ENCODE measurements at places on chromosomes 1 and 21. TPM values are rescaled to one million over a fixed set of nuclear protein-coding genes. Genes with fewer than 3 reads are reported as not detected.
A peak's percentile ranks its signal among the peaks of the same experiment; 100 is the strongest.

The KCNK1 gene
- total RNA-seq, result 0.20 TPM

GRCh38 chr1:107897438-107898345 lies 67.3 kb downstream of the VAV3 start:
- H3K27ac ChIP-seq, result no peak overlapping the region
- no peak overlapping the region for H3K4me3 ChIP-seq
- H3K27me3 ChIP-seq, result no peaks in the 10 kb centered on the region
- no peak for DNase-seq
- no peaks in the 10 kb centered on the region for H3K36me3 ChIP-seq

- peak overlapping the region; percentile 79 for H3K27ac ChIP-seq
- H3K4me3 ChIP-seq, result peak overlapping the region; percentile 67
- peaks cover 23% of the 10 kb centered on the region for H3K27me3 ChIP-seq
- H3K4me1 ChIP-seq, result no peaks in the 10 kb centered on the region
- no peaks in the 10 kb centered on the region for H3K36me3 ChIP-seq
- peak; percentile 72 for DNase-seq
Measured at GRCh38 chr1:1157426-1157913, 16.2 kb upstream of the TTLL10 start.

DNA sequence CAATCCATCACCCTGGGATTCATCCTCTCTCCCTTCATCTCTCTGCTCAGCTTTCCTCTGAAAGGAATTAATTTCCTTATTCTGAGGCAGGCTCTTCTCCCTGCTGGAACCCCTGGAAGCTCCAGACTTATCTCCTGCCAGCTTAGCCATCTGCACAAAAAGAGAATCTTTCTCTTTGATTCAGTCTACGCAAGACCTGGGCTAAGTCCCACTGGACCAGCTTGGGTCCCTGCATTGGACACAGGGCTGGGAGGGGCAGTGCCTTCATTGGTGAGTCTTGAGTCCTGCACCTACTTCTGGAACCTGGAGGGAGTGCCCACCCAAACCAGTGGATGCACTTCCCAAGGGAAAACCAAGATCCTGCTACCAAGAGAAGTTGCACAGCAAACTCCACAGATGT lies 271.7 kb upstream of the CSF3R start:
- DNase-seq, result no peak
- H3K36me3 ChIP-seq, result no peaks in the 10 kb centered on the region
- no peaks in the 10 kb centered on the region for H3K4me1 ChIP-seq
- H3K27ac ChIP-seq, result no peak overlapping the region
- no peak overlapping the region for H3K4me3 ChIP-seq

The THEM4 gene
- total RNA-seq, result 7.7 TPM

DNA sequence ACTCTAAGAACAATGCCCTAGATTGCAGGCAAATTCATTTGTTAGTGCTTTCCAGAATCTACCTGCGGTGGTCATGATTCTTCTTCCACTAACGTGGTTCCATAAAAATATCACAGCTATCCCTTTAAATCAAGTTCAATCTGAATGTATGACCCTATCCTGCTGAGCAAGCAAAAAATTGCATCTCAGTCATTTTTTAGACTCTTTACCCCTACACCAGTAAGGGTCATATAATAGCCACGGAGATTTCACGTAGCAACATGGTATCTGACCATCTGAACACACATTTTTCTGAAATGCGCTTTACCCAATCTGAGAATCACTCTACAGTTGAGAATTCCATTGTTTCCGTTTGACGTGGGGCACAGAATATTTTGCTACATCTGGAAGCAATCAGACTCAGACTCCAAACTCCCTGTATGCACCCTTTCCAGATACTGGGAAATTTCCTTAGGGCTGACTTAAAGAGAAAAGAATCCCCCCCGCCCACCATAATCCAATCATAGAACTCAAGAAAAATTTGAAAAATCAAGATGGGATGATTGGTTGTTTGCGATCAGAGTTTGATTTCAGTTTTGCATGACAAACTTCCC lies 699.2 kb upstream of the ZP4 start:
- no peaks in the 10 kb centered on the region for H3K36me3 ChIP-seq
- H3K4me1 ChIP-seq, result no peaks in the 10 kb centered on the region
- no peak for DNase-seq
- H3K4me3 ChIP-seq, result no peak overlapping the region

- no peak overlapping the region for H3K4me3 ChIP-seq
- DNase-seq, result no peak
- H3K36me3 ChIP-seq, result no peaks in the 10 kb centered on the region
- no peak overlapping the region for H3K27ac ChIP-seq
- no peaks in the 10 kb centered on the region for H3K27me3 ChIP-seq
Measured at GRCh38 chr1:248792342-248792741, 33.4 kb downstream of the SH3BP5L start.

- no peak overlapping the region for H3K4me3 ChIP-seq
- no peaks in the 10 kb centered on the region for H3K36me3 ChIP-seq
- H3K4me1 ChIP-seq, result no peaks in the 10 kb centered on the region
- DNase-seq, result no peak
Measured at GRCh38 chr1:38613996-38614395, 245.6 kb downstream of the RRAGC start.

The TMEM200B gene
- 1.8 TPM for total RNA-seq

The DTL gene
- total RNA-seq, result not detected

DNA sequence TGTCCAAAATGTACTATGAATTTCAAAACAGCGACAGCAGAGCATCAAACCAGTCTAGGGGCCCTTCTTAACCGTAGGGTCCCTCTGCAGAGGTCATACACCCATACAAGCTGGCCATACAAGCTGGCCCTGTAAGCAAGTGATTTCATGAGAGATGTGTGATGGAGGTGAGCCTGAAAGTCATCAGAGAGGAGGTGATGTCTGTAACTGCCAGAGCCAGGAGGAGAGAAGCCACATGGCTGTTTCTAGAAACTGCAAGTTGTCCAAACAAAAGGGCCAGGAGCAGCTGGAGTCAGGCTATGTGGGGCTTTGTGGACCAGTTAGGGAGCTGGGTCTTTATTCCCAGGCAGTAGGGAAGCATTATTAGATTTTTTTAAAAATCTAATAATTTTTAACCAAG lies 14.8 kb upstream of the SERINC2 start:
- no peak overlapping the region for H3K4me3 ChIP-seq
- no peak for DNase-seq
- H3K4me1 ChIP-seq, result peaks cover 8% of the 10 kb centered on the region
- H3K27me3 ChIP-seq, result no peaks in the 10 kb centered on the region
- H3K27ac ChIP-seq, result no peak overlapping the region
- H3K36me3 ChIP-seq, result no peaks in the 10 kb centered on the region

GRCh38 chr1:234484991-234485739 lies 6.2 kb upstream of the TARBP1 start:
- no peaks in the 10 kb centered on the region for H3K27me3 ChIP-seq
- no peaks in the 10 kb centered on the region for H3K36me3 ChIP-seq
- DNase-seq, result no peak
- H3K4me1 ChIP-seq, result peaks cover 3% of the 10 kb centered on the region
- no peak overlapping the region for H3K4me3 ChIP-seq

The S100A1 gene
- 492 TPM for total RNA-seq

DNA sequence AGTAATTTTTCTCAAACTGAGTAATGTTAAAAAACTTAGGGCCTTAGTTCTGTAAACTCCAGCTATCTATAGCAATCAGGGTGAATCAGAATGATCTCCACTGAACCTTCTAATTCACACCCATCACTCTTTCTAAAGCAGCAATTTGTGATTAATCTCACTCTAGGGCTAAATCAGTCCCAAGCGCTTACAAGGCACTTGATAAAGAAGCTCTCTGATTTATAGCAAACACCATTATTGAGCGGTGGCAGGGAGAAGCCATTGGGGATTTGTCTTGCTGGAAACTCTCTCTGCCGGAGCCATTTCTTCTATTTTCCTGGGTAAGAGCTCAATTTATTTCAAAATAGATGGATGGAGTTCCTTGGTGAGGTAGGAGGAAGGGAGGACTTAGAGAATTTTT lies 77.0 kb downstream of the OMA1 start:
- no peaks in the 10 kb centered on the region for H3K4me1 ChIP-seq
- no peaks in the 10 kb centered on the region for H3K27me3 ChIP-seq
- no peak for DNase-seq
- no peak overlapping the region for H3K4me3 ChIP-seq
- H3K36me3 ChIP-seq, result no peaks in the 10 kb centered on the region

The SF3B4 gene
- total RNA-seq, result 8.7 TPM

The KIF2C gene
- total RNA-seq, result 0.55 TPM

DNA sequence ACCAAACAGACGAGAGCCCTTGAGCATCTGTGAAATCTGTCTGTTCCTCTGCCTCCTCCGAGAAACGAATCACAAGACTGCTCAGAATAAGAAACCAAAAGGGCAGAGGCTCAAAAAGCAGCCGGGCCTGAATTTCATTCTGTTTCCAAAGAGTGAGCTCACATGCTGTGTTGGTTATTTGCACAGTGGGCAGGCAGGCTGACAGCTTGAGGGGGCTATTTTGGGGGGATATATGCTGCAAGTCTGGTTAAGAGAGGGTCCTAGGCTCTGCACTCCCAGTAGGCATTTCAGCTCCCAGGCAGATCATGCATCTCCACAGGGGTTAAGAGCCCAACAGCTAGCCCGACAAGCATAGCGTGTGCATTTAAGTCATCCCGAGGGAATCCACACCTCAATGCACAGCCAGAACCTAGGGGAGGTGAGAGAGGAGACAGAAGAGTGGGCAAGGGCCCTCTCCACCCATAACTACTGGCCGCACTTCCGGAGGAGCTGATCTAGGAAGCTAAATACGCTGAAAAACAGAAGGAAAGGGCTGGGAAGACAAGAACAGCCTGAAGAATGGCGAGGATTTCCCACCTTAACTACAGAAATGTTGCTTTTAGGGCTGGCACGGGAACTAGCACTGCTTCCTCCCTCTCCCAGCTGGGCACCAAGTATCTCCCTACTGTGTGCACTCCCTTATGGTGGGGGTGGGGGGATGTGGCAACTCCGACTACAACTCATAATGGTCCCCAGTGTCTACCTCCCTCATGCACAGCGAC lies 3.7 kb downstream of the PGBD5 start:
- no peak overlapping the region for H3K27ac ChIP-seq
- no peak overlapping the region for H3K4me3 ChIP-seq
- DNase-seq, result no peak
- H3K36me3 ChIP-seq, result no peaks in the 10 kb centered on the region
- H3K27me3 ChIP-seq, result no peaks in the 10 kb centered on the region
- peaks cover 5% of the 10 kb centered on the region for H3K4me1 ChIP-seq

The GBP6 gene
- not detected for total RNA-seq

- no peak overlapping the region for H3K4me3 ChIP-seq
- no peaks in the 10 kb centered on the region for H3K36me3 ChIP-seq
- H3K27ac ChIP-seq, result no peak overlapping the region
- no peak for DNase-seq
- H3K27me3 ChIP-seq, result no peaks in the 10 kb centered on the region
- H3K4me1 ChIP-seq, result no peaks in the 10 kb centered on the region
Measured at GRCh38 chr1:176733661-176734060, 270.7 kb downstream of the PAPPA2 start.

GRCh38 chr1:240608707-240609106 lies 3.2 kb downstream of the GREM2 start:
- H3K27me3 ChIP-seq, result peaks cover 16% of the 10 kb centered on the region
- no peak overlapping the region for H3K4me3 ChIP-seq
- no peak overlapping the region for H3K27ac ChIP-seq
- no peaks in the 10 kb centered on the region for H3K4me1 ChIP-seq

- no peaks in the 10 kb centered on the region for H3K36me3 ChIP-seq
- peaks cover 42% of the 10 kb centered on the region for H3K4me1 ChIP-seq
- DNase-seq, result no peak
- H3K27me3 ChIP-seq, result no peaks in the 10 kb centered on the region
- peak overlapping the region; percentile 74 for H3K4me3 ChIP-seq
- peak overlapping the region; percentile 94 for H3K27ac ChIP-seq
Measured at GRCh38 chr1:91022518-91022929, 689 bp upstream of the ZNF644 start.

The UMODL1 gene
- total RNA-seq, result not detected

DNA sequence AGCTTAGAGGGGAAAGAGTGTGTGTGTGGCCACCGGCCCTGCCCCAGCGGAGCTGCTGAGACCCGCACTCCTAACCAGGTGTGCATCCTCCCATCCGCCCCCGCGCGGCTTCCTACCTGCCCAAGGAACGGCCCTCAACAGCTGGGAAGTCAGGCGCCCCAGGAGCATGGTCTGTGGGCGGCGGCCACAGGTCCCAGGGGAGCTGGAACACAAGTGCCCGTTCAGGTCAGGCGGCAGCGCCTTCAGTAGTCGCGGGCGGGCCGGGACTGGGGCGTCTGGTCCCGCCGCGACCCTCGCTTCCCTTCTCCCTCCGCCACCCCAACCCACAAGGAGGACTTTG lies 448 bp downstream of the AURKAIP1 start:
- H3K36me3 ChIP-seq, result no peaks in the 10 kb centered on the region
- H3K4me3 ChIP-seq, result peak overlapping the region; percentile 93
- H3K4me1 ChIP-seq, result peaks cover 38% of the 10 kb centered on the region
- peak overlapping the region; percentile 96 for H3K27ac ChIP-seq

GRCh38 chr1:72623299-72623708 lies 341.0 kb upstream of the NEGR1 start:
- no peaks in the 10 kb centered on the region for H3K4me1 ChIP-seq
- no peak overlapping the region for H3K4me3 ChIP-seq
- no peaks in the 10 kb centered on the region for H3K27me3 ChIP-seq
- no peak for DNase-seq

DNA sequence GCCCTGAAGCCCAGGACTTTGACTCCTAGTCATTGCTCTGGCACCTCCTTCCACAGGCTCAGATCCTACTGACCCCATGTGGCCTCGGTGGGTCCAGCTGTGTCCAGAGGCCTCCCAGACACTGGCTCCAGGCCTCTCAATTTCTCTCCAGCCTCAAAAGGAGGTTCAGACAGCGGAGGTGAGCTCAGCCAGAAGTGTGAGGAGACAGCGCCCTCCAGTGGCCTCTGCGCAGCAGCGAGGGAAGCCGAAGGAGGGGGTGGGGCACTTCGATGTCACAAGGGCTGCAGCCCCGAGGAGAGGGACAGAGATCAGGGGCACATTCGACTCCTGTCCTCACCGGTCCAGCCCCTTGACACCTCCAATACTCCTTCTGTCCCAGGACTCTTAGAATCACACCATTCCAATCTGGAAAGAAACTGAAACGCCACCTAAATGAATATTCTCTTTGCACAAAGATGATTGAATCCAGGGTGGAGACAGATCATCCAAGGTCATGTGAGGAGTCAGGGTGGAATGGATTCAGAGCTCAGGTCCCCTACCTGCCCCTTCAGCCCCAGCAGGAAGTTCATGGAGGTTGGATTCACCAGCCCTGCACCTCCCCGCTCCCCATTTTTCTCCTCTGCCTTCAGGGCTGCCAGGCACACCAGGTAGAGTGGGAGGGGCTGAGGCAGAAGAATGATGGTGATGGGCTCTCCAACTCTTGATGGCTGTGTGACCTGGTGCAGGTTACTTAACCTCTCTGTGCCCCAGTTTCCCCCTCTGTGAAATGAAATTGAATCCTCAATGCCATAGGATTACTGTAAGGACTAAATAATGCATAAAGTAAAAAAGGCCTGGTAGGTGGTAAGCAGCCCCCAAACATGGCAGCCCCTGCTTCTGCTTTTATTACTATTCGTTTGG lies 34.8 kb upstream of the ZBTB40 start:
- peaks cover 19% of the 10 kb centered on the region for H3K4me1 ChIP-seq
- H3K27ac ChIP-seq, result no peak overlapping the region
- H3K27me3 ChIP-seq, result no peaks in the 10 kb centered on the region
- H3K36me3 ChIP-seq, result no peaks in the 10 kb centered on the region

The PADI4 gene
- total RNA-seq, result not detected
